Prostate gland (tissue), 2 donors: ENCODE measurements at places on chromosomes 1 and 21. TPM values are rescaled to one million over a fixed set of nuclear protein-coding genes. Genes with fewer than 3 reads are reported as not detected.

- DNase-seq, result peak; percentile 48
Observed at GRCh38 chr1:226690460-226690982, 48.6 kb downstream of the ITPKB start.

DNA sequence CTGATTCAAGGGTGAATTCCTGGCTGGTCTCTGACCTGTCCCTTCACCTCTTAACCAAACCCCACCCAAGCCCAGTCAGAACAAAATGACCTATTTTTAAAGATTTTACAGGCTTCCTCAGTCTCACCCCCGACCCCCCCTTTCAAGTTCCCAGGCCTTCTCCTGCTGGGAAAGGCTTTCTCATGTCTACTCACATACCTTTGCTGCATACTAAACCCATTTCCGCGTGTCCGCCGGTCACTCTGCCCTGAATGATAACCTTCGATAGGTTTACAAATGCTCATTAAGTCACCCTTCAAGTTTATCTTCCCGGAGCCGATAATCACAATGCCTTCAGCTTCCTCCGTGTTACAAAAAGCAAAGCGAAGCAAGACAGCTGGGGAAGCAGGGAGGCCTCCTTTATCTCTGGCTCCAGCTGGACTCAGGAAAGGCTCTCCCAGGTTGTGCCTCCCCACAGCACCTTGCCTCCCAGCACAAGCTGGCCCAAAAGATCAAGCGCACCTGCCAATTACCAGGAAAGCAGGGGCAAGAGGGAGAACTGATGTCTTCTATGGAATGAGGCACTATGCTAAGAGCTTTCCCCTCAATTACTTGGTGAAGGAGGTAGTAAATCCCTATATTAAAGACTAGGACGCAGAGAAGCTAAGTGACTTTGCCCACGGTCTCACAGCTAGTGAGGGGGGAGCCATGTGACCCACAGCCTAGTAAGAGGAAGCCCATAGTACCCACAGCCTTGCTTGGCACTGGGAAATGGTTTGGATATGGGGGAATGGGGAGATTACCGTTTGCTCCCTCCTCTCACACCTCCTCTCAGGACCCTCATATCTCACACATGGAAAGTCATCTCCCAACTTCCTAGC, 15.9 kb downstream of the SMIM12 start:
- DNase-seq, result no peak

- DNase-seq, result no peak
Observed at GRCh38 chr1:86150553-86151055, 6.0 kb downstream of the COL24A1 start.

GRCh38 chr1:9561429-9561828, 22.2 kb downstream of the SLC25A33 start:
- peak; percentile 34 for DNase-seq

DNA sequence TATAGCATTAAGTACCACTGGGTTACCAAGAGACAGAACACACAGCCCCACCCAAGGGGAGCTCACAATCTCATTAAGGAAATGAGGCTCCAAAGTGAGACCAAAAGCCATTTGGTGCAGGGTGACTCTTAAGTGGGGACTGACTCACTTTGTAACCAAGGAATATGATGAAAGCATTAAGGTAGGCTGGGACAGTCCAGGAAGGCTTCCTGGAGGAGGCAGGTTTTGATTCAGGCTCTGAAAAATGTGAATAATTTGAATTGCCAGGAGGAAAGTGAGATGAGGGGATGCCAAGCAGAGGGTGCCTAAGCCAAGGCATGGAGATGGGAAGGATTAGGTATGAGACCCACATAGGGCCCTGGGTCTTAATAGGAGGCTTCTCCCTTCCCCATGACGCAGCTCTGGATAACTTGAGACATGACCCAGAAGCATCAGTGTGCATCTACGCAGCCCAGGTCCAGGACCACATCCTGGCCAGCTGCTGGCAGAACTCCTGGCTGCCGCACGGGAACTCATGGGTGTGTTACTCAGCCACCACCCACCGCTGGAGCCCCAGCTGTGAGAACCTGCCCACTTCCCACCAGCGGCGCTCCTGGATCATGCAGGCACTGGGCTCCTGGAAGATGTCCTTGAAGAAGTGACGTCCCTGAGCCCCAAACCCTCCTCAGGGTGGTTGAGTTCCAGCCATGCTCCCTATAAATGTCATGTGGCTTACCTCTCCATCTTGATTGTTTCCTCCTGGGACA, 5.9 kb upstream of the TTC4 start:
- DNase-seq, result no peak

DNA sequence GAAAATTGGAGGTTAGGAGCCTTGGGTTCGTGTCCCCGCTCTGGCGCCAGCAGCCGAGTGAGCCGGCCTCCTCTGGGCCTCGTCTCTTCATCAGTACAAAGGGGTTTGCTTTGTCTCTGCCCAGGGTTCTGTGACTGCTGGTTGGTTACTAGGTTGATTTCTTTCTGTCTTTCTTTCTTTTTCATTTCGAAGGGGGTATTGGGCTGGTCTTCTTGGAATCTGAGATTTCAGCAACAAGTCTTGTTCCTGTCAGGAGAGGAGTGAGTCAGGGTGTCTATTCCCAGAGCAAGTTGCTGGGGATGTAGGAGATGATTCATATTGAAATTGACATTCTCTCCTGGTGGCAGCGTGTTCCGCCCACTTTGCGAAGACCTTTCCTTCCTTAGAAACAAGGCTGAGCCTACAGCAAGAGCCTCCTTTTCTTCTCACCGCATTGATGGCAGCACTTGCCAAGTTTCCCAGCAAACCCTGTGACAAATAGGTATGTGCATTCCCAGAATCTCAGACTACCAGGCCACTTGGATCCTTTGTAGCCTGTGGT, 79.2 kb downstream of the MAN1C1 start:
- DNase-seq, result no peak

- DNase-seq, result no peak
Observed at GRCh38 chr21:36992671-36993070, 13.8 kb upstream of the RIPPLY3 start.

DNA sequence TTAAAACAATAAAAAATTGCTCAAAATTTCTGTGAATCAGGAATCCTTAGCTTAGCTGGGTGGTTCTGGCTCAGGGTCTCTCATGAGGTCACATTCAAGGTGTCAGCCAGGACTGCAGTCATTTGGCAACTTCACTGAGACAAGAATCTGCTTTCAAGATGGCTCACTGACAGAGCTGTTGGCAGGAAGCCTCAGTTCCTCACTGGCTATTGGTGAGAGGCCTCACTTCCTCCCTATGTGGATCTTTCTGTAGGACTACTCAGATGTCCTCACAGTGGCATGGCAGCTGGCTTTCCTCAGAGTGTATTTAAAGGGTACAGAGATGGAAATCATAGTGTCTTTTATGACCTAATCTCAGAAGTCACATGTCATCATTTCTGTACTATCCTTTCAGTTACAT, 785.7 kb downstream of the ADGRL2 start:
- DNase-seq, result no peak

GRCh38 chr21:43322805-43323204, 104.1 kb downstream of the SIK1 start:
- no peak for DNase-seq

DNA sequence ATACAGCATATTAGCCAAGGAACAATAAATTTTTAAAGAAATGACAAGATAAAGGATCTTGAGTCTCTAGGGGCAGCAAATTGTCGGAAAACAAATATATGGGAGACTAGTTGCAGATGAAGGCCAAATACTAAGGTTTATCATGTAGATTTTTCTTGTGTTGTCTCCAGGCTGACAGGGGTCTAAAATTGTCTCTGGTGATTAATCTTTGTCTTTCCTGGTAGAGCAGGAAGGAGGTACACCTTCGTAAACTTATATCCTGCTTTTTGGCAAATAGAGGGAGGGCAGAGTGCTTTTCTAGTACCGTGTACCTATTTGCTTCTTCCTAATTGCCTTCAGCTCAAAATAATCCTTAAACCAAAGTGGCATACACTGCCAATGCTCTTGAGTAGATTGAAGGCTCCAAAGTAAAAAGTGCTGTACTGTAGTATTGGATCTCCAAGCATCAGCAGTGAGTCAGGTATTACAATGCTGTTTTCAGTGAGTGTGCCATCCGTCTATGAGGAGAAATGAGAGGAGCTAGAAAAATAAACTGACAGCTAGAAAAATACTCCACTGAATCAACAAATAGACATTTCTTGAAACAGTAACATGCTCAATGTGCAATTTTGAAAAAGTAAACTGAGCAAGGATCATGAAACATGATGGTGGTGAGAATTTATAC, 1.8 kb upstream of the LEPR start:
- DNase-seq, result no peak

DNA sequence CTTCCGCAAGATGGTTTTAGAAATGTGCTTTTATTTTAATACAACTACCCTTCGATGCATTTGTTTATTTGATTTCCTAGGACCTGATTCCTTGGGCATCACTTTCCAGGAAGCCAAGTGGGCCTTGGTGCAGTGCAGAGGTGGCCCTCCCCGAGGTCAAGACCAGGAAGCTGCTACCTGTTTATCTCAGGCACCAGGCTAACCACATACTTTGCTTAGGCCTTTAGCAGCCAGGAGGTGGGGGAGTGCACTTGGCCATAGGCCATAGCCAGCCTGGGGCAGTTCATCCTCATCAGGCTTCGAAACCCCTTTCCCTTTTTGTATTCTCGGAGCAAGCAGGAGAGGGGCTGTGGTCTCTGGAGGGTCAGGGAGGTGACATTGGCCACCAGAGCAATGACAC, 45.4 kb downstream of the SMYD2 start:
- no peak for DNase-seq

GRCh38 chr1:8687039-8687438, 130.4 kb downstream of the RERE start:
- DNase-seq, result no peak

DNA sequence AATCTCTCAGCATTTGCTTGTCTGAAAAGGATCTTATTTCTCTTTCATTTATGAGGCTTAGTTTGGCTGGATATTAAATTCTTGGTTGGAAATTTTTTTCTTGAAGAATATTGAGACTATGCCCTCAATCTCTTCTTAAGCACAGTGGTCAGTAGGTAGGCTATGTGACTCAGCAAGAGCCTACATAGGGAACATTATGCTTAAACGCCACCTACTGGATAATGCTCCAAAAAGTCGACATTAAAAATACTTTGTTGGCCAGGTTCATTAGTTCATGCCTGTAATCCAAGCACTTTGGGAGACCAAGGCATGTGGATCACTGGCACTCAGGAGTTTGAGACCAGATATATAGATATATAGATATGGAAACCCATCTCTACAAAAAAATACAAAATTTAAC, 678.0 kb upstream of the USP24 start:
- no peak for DNase-seq

- no peak for DNase-seq
Observed at GRCh38 chr1:232186931-232187330, 443.0 kb downstream of the SIPA1L2 start.

DNA sequence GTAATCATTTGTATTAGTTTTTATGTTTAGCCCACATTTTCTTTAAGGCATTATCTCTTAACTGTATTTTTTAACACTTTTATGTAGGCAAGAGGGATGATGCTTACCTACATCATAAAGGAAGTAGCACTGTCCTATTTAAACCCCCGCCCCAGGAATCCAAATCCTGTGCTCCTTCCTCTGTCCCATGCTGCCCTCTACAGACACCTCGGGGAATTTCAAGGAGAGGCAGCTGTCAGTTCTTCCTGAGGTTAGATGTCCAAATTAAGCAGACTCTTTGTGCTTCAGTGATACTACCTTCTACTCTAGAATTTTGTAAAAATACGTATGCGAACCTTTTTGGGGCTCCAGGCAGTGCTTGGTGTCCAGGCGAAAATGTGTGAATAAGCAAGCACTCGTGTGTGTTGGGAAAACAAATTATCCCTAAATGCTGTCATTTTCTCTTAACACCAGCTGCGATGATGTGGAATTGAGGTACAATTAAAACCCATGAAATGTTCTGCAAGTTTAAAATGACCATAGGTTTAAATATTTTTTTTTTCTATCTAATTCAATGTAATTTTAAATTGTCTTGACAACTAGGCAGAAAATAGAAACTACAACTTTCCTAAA, 19.2 kb downstream of the CRCT1 start:
- no peak for DNase-seq

DNA sequence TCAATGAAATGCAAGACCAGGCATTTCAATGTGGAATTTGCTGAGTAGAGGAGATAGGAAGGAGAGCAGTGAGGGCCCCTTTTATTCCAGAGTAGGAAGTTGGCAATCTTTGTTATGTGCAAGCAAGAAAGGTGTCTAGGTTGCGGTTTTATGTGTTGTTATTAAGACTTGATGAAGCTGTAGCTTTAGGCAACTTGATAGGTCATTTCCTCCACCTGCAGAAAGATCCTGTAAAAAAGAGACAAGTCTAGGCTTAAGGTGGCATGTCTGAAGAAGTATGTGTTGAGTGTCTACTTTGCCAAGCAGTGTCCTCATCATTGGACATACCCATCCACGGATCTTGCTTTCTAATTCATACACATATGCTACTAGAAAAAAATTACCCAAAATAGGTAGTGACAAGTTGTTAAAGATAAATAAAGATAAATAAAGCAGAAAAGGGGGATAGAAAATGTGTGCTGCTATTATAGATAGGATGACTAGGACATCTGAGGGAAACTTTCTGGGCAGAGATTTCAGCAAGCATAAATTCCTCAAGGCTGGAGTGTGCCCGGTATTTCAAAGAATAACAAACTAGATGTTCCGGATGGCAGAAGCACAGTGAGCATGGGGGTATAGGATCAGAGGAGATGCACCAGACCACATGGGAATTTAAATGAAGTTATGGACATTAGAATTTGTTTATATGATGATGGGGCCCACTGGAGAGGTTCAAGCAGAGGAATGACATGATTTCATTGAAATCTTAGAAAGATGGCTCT, 335.0 kb downstream of the TGFB2 start:
- no peak for DNase-seq

- no peak for DNase-seq
Observed at GRCh38 chr1:171286032-171286705, 27.8 kb upstream of the FMO4 start.

DNA sequence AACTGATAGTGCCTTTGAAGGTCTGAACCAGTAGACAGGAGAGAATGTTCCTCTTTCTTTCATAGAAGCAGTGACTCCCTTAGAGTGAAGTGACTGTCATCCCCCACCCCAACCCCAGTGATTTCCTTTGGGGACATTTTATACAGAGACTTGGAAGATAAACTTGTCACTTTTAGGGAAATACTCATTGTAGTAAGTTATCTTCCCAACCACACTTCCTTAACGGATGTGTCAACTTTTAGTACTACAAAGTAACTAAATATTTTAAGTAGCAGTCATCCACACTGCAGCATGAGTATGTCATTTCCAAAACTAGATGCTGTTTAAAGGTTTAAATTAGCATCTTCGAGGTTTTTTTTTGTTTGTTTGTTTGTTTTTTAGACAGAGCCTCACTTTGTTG, 13.7 kb downstream of the LRRC8B start:
- DNase-seq, result no peak

TSPAN2 gene
- 6.9 TPM for total RNA-seq

LIPI gene
- total RNA-seq, result not detected

PTGFRN gene
- 37.1 TPM for total RNA-seq

KCNH1 gene
- 1.2 TPM for total RNA-seq

REG4 gene
- total RNA-seq, result 0.62 TPM

TRAF3IP3 gene
- total RNA-seq, result 0.73 TPM

CYP4A11 gene
- not detected for total RNA-seq

BMP8B gene
- total RNA-seq, result 0.77 TPM

MYCL gene
- 14.5 TPM for total RNA-seq
